ENCODE measurements at places on chromosomes 7 and 10.

DNA sequence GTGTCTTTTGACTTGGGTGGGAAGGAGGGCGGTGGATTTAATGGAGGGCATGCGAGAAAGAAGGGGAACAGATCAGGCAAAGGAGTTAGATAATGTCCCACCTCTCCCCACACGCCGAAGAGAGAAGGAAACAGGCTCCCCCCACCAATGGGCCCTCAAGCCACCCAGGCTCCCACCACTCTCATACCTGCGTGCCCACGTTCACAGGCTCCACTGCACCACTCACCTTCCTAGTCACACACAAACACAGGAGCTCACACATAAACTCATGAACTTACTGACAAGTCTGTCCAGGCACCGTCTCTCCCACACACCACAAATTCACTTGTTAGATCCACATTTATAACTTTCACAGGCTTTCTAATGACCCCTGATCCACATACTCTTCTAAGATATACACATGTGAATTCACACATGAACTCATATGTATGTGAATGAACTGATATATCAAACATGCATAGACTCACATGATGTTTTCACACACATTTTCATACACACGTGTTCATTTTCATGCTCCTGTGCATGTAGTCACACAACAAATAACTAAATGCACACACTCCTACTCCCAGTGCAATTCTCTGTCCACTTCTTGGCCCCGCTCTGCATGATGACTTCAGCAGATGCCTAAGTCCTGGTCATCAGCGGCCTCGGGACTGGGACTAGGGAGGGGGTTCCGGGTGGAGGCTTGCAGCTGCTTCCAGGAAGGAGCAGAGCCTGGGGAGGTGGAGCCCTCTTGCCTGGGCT is 1.5 kb downstream of the LZTS2 start:
- DNase-seq: no peak

DNA sequence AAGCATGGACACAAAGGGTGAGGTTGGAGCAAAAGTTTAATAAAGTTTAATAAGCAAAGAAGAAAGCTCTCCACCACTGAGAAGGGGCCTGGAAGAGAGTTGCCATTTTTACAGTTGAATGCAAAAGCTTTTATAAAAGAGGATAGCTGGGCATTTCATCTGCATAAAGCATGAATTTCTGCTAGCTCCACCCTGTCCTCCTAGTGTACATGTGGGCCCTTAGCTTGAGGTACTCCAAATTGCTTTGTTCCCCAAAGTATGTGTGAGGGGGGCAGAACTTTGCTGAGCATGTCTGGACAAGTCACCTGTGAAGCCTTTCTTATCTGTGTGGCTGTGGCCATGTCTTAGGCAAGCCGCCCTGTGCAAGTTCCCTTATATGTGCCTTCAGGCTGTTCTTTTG is 22.6 kb upstream of the CROT start:
- DNase-seq: no peak

DNA sequence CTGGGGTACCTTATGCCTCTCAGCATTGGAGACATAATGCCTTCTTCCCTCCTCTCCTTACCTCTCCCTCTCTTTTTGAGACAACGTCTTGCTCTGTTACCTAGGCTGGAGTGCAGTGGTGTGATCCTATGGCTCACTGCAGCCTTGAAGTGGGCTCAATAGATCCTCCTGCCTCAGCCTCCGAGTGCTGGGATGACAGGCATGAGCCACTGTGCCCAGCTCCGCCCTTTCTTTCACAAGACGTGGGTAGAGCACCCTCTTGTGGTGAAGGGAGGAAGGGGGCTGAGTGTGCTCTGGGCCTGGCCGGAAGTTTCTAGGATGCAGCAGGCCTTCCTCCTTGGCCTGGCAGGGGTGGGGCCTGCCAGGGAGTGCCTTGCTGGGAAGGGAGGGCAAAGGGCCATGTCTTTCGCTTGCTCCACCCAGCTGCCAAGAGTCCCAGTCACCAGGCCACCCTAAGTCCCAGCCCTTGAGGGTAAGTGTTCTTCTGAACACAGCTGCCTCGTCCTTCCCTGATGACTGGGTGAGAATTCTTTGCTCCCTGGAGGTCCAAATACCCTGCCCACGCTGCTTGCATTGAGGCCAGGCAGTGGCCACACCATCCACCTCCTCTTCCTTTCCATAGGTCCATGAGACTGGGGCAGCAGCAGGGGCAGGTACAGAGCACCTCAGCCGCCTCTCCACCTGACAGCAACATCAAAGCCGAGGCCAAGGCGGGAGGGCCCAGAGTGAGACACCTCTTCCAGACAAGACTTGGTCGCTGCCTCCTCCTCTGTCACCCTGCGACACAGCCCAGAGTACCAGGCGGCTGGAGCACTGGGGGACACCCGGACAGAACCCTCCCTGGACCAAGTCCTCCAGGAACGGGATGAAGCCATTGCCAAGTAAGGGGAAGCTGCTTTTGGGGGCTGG is 3.7 kb downstream of the ABHD11 start:
- DNase-seq: peak; percentile 82

DNA sequence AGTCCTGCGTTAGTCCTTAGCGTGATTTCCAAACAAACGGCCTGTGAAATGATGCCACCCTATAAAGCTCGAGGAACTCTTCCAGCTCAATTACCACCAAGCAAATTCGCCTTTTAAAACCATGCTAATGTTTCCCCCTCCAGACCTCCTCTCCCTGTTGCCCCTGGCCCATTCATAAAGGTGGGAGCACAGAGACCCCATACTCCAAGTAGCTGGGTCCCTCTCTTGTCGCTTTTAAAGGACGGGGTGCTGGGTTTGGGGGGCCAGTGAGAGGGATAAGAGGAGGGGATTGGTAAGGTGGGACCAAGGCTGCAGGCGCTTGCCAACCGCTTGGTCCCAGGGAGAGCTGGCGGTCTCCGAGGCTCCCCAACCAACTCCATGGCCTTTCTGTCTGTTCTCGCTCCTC is 1.2 kb downstream of the HMX2 start:
- DNase-seq: no peak

- no peak for DNase-seq
Measured at GRCh38 chr7:123023126-123023525, 27.6 kb upstream of the TAS2R16 start.

- DNase-seq: no peak
Measured at GRCh38 chr7:52168085-52168484, 851.5 kb upstream of the COBL start.

DNA sequence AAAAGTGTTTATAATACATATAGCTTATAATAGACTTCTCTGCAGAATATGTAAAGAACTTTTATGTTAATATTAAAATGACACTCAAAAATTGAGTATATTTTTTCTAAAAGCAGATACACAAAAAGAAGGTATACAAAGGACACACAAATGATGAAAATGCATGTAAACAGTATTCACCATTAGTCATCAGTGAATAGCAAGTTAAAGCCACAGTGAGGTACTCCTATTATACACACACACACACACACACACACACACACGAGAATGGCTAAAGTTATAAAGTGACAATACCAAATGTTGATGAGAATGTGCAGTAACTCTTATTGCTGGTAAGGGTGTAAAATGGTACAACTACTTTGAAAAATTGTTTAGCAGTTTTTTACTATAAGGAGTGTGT is 92.9 kb downstream of the ITGB1 start:
- DNase-seq: no peak

DNA sequence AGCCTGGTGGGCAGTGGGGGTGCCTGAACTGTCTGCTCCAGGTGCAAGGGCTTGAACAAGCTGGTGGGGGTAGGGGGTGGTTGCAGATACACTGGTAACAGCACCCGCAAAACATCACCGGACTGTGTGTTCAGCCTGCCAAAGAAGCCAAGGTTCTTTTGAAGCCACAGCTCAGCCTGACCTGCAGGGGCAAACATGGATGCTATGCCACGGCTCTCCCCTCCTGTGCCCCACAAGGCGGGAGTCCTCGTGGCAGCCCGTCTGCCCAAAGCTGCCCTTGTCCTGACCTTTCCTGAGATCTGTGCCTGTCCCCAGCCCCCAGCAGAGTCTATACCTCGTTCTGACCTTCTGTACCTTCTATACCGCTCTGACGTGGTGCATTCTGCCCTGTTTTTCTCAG is 285.7 kb downstream of the GLRX3 start:
- DNase-seq: no peak

- no peak for DNase-seq
Measured at GRCh38 chr7:2266911-2267310, 24.9 kb downstream of the NUDT1 start.

All from activated CD4-positive, CD25-positive, alpha-beta regulatory T cell treated with anti-CD3 and anti-CD28 coated beads, Interleukin-2, amount 50 U/mL, for 72 hours (primary cell).